ENCODE measurements at places on chromosomes 16 and 17.
A peak's percentile ranks its signal among the peaks of the same experiment; 100 is the strongest.

DNA sequence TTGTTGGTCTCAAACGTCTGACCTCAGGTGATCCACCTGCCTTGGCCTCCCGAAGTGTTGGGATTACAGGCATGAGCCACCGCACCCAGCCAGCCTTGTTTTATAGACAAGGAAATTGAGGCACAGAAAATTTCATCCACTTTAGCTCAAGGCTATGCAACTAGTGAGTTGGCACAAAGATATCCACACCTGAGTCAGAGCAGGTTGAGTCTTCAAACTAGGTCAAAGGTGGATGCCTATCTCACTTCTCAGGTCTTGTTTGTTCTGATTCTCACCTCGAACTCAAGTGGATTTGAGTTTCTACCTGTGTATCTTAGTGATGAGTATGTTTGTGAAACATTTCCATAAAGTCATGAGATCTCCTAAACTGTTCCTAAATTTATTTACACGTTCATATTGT lies 35.6 kb upstream of the GAS7 start:
- no peak for DNase-seq

GRCh38 chr16:81745704-81746558 lies 33.2 kb upstream of the PLCG2 start:
- peak; percentile 53 for DNase-seq

DNA sequence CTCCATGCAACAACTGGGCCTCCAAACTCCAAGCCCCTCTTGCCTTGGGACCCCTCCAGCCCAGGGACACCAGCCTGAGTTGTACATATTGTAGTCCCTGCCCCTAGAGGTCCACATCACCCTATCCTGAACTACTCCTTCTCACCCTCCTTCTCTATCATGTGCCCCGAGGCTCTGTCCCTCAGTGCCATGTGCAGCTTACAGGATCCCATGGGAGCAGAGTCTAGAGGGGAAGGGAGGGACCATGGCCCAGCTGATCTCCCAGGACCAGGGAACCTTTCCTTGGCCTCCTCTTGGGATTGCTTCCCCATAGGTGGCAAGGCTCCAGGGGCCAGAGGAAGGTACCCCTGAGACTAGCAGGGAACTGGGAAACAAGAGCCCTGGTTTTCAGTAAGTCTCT lies 35.3 kb downstream of the TMEM132E start:
- no peak for DNase-seq

DNA sequence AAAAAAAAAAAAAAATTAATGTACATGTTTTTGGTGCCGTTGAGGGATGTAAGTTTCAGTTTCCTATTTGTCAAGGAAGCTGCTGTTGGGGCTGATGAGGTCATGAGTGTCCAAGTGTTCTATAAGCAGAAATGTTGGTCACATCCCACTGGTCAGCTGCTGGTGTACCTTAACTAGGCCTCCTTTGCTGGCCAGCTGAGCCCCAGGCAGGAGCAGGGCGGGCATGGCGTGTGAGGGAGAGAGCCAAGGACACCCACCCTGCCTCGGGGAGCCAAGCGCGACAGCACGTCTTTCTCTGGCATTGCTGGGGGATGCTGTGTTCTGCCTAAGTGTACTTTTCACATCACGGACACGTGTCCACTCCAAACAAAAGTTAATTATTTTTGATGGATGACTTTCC lies 108.1 kb upstream of the CDC42EP4 start:
- DNase-seq: no peak

GRCh38 chr17:81871387-81872230 lies 472 bp upstream of the ARHGDIA start:
- DNase-seq: peak; percentile 93

- DNase-seq: no peak
These were observed 113.0 kb upstream of the PLCG2 start for GRCh38 chr16:81666113-81666512.

- DNase-seq: no peak
These were observed 64.3 kb downstream of the PGS1 start for GRCh38 chr17:78442648-78443218.

- no peak for DNase-seq
These were observed 22.2 kb downstream of the MEAK7 start for GRCh38 chr16:84482001-84482891.

- DNase-seq: no peak
These were observed 26.0 kb downstream of the MSI2 start for GRCh38 chr17:57282296-57282695.

- DNase-seq: no peak
These were observed 8.6 kb downstream of the ZNHIT3 start for GRCh38 chr17:36495076-36495578.

- no peak for DNase-seq
These were observed 926 bp upstream of the SHCBP1 start for GRCh38 chr16:46621934-46622676.

GRCh38 chr17:58615768-58616659 lies 75.8 kb downstream of the TEX14 start:
- no peak for DNase-seq
